ENCODE measurements at places on chromosomes 2 and 18. TPM values are rescaled to one million over a fixed set of nuclear protein-coding genes. Genes with fewer than 3 reads are reported as not detected.

SLC66A2 gene
- 29.3 TPM for total RNA-seq

MEP1B gene
- not detected for total RNA-seq

SFT2D3 gene
- 3.1 TPM for total RNA-seq

PPP1R1C gene
- 24.0 TPM for total RNA-seq

SIGLEC15 gene
- total RNA-seq: not detected

IL36RN gene
- total RNA-seq: not detected
